AG08395 (cell line): ENCODE measurements at places on chromosomes 11 and 22.

- peak; percentile 57 for DNase-seq
Measured at GRCh38 chr11:96054870-96055705, 131.2 kb upstream of the MTMR2 start.

- DNase-seq: no peak
Measured at GRCh38 chr11:92457250-92457649, 232.6 kb downstream of the FAT3 start.

- DNase-seq: no peak
Measured at GRCh38 chr11:110828086-110828485, 115.8 kb upstream of the ARHGAP20 start.

DNA sequence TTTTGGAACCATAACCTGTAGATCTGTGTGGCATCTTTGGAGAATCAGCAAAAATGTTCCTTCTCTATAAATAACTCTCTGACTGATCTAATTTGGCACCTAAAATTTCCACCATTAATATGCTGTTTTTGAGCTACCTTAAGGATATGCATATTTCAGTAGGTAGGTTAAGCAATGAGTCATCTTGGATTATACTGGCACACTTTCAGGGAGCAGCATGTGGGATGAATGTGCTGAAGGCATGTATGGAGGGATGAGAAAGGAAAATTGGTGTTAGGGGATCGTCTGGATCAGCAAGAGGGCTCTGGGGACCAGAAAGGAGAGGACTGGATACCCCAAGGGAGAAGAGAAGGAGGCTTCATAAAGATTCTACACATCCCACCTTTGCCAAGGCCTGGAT is 44.6 kb upstream of the ELF5 start:
- DNase-seq: no peak

DNA sequence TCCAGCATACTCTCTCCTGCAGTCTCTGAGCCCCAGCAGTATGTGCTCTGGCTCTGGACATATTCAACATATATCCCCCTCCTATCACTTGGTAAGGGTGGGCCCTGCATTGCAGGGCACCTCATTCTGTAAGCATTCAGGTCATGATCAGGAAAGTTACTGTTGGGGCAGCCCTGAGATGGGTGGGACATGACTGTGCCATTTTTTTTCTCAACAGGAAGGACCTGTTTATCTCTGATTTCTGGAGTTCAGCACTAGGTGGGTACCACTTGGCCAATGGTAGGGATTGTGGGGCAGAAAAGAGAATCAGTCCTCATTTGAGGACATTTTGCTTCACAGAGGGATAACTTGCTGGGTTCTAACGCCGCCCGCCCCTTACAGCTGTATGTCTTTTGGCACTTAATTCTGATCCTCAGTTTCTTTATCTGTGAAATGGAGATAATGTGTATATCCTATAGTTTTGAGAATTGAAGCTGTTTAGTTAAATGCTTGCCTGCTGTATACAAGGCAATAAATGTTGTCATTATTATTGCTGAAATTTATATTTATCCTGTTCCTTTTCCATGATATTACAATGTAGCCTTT is 2.2 kb downstream of the SRRD start:
- no peak for DNase-seq
